ENCODE measurements at places on chromosomes 5 and 9.

DNA sequence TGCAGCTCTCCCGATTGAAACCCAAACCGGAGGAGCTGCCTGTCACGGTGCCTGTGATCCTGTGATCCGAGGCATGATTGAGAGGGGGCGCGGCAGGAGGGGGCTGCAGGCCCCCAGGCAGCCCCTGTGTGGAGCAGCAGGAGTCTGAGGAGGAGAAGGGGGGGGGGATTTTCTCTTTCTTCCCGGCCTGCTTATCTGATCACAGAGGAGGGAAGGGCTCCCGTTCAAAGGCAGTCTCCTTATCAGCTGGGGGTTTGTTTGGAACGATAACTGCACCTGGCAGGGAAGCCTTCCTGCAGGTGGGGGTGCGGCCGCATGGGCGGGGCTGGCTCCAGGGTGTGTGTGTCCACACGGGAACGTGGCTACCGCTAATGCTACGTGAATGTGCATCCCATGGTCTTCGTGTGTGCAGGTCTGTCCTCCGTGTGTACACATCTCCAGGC is 38.4 kb downstream of the LMX1B start:
- no peak for DNase-seq

GRCh38 chr9:19495186-19496028 is 86.6 kb downstream of the ACER2 start:
- DNase-seq = no peak

GRCh38 chr9:131036529-131037334 is 27.8 kb downstream of the LAMC3 start:
- DNase-seq = peak; percentile 18

DNA sequence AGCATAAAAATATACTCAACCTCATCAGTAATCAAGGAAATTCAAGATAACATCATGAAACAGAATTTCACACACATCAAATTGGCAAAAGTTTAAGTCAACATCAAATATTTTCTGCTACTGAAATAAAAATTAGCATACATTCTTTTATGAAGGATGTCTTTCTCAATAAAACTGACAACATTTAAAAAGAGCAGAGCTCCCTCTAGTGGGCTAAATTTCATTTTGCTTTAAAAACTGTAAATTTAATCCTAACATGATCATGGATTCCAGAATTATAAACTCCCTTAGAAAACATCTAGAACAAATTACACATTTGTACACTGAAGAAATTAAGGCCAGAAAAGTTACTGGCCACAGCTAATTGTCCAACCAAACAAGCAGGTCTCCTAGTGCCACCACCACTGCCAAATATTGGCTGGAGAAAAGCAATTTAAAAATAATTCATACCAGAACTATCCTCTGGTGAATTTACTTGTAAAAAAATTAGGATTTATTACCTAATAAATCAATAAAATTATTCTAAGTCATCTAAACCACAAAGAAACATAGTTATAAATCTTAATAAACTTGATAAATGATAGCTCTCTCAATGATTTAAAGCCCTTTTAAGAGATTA is 31.2 kb downstream of the DEPDC1B start:
- no peak for DNase-seq

DNA sequence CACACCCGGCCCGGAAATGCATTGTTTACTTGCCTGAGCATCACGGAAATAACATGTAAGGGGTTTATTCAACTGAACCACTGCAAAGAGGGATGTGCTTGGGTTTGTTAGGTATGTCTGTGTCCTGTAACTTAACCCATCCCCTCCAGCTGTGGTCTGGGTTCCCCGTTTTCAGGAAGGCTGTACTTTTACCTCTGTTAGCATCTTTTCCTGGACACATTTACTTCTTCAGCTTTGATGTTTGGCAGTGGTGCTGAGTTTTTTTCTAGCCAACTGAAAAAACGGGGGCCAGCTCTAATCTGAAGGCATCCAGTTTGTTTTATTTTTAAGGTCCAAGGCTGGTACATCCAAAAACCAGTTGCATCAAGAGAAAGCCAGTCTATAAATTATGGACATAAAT is 561.8 kb downstream of the BNC2 start:
- no peak for DNase-seq

DNA sequence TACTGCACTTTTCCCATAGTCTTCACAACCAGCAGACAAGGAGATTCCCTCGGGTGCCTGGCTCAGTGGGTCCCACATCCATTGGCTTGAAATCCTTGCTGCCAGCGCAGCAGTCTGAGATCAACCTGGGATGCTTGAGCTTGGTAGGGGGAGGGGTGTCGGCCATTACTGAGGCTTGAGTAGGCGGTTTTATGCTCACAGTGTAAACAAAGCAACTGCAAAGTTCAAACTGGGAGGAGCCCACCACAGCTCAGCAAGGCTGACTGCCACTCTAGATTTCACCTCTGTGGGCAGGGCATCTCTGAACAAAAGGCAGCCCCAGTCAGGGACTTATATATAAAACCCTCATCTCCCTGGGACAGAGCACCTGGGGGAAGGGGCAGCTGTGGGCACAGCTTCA is 512.3 kb upstream of the MPDZ start:
- no peak for DNase-seq

GRCh38 chr9:35254237-35254636 is 92.4 kb downstream of the UNC13B start:
- no peak for DNase-seq

DNA sequence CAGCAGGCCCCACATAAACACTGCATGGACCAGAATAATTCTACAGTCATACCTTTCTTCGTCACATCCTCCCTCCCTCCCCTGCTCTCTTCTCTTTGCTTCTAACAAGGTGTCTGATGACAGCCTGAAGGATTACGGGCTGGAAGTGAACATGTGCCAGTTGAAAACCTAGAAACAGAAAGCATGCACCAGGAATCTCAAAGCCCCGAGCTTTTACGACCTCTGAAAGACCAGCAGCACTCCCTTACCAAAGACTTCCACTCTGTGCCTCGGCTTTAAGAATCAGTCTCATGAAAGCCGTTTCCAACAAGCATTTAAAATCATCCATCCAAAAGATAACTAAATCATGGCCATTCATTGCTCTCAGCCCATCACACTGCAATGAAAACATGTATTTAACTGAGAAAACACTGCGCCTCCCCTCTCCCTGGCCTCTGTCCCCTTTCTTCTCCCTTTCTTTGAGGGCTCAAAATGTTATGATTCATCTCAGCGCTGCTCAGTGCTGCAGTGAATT is 21.3 kb downstream of the MSX2 start:
- no peak for DNase-seq

DNA sequence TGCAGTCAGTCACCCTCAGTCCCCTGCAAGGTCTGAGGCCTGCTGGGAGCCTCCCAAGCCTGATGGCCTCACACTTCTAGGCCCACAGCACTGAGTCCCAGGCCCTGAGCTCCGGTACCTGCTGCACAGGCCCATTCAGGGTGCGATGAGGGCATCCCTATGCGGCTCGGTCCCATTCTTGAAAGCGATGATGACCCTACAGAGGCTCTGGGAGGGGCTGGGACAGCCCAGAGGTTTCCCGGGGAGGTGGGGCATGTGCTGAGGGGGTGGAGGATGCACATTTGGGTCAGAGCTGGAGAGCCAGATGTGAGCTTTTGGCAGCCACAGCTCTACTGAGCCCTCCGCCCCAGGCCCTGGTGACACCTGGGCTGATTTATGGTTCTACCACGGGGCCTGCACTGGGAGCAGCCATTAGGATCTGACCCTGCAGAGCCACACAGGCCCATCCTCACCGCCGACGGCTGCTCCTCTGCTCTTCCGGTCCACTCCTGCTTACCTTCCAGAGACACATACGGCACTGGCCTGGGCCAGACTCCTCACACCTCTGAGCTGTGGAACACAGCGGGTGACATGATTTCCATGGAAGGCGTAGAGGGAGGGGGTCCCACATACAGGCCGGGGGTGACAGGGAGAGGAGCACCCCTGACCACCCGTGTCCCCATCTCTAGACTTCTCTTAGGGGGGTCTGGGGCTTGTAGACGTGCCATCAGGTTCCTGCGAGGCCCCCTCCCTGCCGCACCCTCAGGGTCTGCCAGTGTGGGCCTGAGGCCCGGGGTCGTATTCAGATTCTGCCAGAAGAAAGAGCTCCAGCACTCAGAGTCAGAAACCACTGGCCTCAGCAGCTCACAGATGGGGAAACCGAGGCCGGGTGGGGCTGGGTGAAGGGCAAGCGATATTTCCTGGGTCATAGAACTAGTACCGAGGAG is 53.4 kb downstream of the COL23A1 start:
- DNase-seq = no peak

- no peak for DNase-seq
Measured at GRCh38 chr5:114734238-114734637, 372.4 kb downstream of the KCNN2 start.

- DNase-seq = no peak
Measured at GRCh38 chr5:138968601-138969000, 93.5 kb upstream of the LRRTM2 start.

GRCh38 chr9:128114326-128115186 is 13.0 kb downstream of the PTGES2 start:
- no peak for DNase-seq

GRCh38 chr5:52983731-52984636 is 5.2 kb upstream of the ITGA2 start:
- no peak for DNase-seq

DNA sequence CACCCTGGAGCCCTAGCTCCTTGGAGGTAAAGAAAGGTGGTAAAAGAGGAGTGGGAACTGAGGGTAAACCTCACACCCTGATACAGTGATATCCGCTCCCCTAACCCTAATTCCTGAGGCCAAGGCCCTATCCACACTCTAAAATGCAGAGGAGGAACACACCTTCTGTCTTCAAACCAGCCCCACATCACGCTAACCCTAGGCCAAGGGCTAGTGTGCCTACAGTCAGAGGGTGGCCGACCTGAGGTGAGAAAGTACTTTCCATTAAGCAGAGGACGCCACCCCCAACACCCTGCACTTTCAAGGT is 590 bp downstream of the HDAC3 start:
- no peak for DNase-seq

GRCh38 chr5:121695307-121695706 is 156.4 kb upstream of the FTMT start:
- no peak for DNase-seq

All from foreskin fibroblast (primary cell).